ENCODE measurements at places on chromosomes 3 and 15.

- DNase-seq, result no peak
Measured at GRCh38 chr15:66066481-66066880, 187.1 kb downstream of the MEGF11 start.

- DNase-seq, result no peak
Measured at GRCh38 chr15:31447931-31448634, 121.4 kb downstream of the KLF13 start.

DNA sequence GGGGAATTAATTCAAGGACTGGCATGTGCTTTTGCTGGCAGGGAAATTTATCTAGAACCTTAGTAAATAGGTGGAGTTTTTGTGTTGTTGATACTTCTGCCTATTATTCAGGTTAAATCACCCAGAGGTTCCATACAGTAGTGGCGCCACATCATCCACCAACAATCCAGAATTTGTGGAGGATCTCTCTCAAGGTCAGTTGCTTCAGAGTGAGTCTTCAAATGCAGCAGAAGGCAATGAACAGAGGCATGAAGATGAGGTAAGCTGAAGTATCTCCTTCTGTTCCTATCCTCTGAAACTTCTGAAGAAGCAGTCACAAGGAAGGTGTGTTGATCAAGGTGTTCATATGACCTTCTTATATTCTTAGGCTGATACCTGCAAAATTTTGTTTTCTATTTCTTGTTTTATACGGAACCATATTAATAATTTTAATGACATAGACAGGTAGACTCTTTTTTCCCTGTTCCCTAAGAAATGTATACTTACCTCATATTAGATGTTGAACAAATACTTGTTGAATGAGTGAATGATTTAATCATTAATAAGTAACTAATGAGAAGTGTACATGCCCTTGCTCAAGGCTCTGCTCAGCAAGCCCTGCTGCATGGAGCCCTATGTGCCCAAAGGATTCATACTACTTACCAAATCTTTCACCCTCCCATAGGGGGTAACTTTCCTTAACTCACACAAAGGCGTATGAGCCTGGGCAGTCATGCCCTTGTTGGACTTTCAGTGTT, 43.6 kb downstream of the HMG20A start:
- DNase-seq, result no peak

DNA sequence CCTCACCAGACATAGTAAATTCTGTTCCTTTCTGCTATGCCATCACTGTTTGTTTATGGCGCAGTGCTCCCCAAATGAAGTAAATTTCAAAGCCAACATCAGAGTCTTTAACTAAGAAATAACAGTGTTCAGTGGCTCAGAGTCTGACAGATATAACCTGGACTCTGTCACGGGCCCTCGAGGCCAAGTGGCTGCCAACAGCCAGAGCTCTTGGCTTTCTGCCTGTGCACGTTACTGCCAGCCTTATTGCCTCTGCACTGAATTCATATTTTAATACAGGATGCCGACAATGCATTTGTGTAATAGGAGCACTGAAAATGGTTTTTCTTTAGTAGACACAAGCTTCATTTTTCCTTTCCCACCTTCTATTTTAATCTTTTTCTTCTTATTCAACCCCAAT, 219.9 kb downstream of the NLGN1 start:
- no peak for DNase-seq

DNA sequence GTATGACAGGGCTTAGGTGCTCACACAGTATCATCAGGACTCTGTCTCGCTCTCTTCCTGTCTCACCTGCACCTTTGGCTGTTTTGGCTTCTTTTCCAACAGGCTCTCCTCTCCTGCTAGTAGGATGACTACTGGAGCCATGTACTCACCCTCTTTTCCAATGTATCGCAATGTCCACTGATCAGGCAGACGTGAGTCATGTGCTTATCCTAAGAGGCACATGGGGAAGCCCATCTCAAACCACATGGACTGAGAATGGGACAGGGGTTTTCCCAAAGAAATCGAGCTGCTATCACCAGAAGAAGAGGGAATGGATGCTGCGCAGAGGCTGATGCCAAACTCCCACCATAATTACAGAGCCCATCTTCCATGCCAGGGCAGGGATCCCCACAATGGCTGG, 180.6 kb downstream of the IL5RA start:
- DNase-seq, result no peak

DNA sequence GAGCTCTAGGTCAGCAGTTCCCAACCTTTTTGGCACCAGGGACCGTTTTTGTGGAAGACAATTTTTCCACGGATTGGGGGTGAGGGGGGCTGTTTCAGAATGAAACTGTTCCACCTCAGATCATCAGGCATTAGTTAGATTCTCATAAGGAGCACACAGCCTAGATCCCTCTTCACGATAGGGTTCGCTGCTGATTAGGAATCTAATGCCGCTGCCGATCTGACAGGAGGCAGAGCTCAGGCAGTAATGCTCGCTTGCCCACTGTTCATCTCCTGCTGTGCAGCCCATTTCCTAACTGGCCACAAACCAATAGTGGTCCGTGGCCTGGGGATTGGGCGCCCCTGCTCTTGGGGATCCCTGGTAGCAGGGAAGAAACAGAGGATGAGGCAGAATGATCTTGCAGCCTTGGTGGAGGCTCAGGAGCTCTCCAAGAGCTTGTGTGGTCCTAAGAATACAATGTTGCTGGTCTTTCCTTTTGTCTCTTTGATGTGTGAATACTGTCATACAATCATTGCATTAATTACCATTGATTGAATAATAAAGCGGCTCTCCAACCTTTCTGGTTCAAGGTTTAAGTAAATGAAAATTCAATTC, 183.2 kb downstream of the FNDC3B start:
- DNase-seq, result no peak

DNA sequence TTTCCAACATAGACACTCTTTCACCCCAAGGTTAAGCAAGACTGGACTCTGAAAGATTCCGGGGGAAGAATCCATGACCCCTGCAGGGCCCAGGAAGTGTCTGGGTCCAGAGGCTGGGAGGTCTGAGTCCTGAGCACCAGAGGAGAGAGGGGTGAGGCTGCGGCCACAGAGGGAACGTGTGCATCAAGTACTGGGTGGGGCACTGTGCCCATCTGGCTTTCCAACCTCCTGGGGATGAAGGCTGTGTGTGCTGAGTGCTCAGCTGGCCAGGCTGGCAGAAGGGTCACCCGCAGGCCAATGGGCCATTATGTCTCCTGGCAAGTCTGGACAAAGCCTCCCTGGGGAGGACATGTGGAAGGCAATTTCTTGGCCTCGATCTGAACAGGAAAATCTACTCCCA, 3.3 kb downstream of the CHRNA3 start:
- DNase-seq, result no peak

DNA sequence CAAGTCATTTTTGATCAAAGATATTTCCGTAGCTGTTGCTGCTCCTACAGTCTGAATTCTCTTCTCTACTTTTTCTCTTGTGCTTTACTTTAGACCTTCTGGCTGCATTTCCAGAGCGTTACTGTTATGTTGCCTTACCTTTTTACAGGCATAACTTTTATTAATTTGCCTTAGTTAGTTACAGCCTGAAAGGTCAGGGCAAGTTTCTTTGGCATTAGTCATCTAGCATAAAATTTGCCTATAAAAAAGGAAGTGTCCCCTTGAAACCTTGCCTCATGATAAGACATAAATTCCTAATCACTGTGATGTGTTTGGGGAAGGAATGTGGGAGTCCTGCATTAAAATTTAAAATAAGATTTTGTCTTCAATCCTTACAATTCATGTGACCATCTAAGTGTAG, 618.5 kb downstream of the NR2F2 start:
- DNase-seq, result no peak

- DNase-seq, result no peak
Measured at GRCh38 chr3:71701251-71701762, 23.9 kb downstream of the EIF4E3 start.

- no peak for DNase-seq
Measured at GRCh38 chr3:85592256-85592655, 633.5 kb downstream of the CADM2 start.

DNA sequence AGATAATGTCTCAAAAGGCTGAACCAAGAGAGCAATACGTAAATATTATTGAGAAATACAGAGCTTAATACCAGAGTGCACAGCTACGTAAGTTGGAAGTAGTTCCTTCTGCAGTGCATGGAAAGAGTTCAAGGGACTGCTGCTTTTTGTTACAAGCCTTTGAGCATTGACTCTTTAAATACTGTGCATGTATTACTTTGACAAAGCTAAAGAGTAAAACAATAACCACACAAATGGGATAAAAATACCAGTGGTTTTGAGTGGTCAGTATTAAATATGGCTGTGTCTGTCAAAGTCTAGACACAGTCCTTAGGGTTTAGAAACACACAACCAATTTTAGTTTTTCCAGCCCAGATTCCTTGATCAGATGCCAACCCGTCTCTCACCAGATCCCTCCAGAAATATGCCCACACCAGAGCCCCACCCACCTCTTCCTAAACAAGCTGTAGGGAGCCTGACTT, 62.1 kb downstream of the SSR3 start:
- DNase-seq, result no peak

DNA sequence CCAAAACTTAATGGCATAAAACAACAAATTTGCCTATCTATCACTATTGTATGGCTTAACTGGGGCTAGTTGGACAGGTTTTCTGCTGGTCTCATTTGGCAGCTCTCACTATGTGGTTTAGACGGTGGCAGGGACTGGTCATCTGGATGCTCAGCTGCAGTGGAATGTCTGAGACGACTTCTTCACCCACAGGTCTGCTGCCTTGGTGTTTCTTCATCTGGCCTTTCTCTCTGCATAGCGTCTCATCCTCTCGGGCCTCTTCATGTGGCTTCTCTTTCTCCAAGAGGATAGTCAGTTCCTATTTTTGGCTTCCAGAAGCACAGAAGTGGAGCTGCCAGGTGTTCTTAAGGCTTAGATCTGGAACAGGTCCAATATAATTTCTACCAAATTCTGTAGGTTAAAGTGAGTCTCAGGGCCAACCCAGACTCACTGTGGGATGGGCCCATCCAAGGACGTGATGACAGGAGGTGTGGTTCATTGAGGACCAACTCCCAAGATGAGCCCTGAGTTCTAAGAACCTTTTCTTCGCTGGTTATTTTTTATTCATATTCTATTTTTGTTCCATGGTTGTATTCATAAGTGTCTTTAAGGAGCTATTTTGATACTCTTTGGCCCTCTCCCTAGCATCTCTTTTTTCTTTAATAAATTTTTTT, 18.6 kb downstream of the UBE2Q2 start:
- no peak for DNase-seq

GRCh38 chr3:151911462-151911861, 38.0 kb downstream of the SUCNR1 start:
- no peak for DNase-seq

DNA sequence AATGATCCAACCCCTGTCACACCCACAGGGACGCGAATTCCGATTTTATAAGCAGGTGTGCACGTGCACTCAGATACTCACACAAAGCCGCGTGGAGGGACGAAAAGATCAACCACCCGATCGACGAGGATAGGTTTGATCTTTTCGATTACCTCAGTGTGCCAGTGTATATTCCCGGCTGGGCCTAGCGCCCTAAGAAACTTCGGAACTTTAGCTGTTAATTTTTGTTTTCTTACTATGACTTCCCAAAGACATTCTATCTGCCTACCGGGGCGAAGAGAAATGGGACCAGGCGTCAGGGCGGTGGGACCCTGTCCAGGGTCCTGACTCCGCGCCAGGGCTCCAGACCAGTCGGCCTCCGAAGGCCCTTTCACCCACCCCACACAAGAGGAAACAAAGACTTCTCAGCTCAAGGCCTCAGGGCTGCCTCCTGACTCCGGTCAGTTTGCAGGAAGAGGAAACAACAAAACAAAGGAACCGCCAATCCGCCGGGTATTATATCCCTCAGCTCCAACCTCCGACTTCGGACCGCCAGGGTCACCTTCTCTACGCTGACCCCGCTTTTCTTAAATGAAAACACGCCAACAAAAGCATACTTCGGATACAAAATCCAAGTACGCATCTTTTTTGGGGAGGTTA, 6.8 kb downstream of the ONECUT1 start:
- DNase-seq, result peak; percentile 18

GRCh38 chr3:3237979-3238378, 58.5 kb upstream of the CRBN start:
- DNase-seq, result no peak

- no peak for DNase-seq
Measured at GRCh38 chr15:41921167-41921566, 27.3 kb upstream of the SPTBN5 start.

GRCh38 chr3:16332904-16333426, 68.0 kb downstream of the OXNAD1 start:
- no peak for DNase-seq

- no peak for DNase-seq
Measured at GRCh38 chr15:56052395-56053045, 59.1 kb upstream of the NEDD4 start.

DNA sequence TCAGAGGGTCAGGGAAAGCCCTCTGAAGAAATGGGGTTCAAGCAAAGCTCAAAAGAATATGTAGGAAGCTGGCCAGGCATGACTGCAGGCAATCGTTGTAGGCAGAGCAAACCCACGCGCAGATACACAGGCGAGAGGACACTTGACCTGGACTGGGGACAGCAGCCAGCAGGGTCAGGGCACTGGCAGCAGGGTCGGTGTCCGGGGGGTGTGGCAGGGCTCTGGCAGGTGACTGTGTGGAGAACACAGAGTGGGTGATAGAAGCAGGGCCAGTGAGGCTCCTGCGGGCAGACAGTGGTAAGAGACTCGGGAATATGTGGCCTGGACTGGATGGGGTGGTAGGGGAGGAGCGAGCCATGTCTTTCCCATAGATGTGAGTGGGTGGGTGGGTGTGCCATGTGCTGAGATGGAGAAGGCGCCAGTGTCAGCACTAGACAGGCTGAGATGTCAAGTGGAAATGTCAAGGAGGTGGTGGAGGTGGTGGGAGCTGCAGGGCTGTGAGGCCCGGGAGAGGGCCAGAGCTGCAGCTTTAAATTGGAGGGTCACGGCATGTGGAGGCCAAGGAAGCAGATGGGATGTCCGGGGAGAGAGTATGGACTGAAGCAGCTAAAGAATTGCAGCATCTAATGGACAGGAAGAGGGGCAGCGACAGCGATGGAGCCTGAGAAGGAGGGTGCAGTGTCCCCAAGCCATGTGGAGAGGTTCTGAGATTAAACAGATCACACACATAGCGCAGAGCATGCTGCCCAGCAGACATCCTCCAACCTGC, 13.4 kb downstream of the TMEM43 start:
- DNase-seq, result no peak

DNA sequence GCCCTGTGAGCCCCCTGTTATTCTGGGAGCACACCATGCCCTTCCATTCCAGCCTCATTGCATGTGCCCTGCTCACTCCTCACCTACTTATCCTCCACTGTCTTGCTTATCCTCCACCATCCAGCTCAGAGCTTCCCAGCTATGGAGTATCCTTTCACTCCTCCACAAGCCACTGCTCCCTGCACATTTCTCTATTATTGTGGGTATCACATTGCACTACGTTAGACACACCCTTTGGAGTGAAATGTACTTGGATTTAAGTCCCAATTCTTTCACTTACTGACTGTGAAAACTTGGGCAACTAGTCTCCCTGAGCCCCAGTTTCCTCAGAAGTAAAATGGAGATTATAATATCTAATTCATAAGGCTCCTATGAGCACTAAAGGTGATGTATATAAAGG, 4.3 kb downstream of the MASP1 start:
- no peak for DNase-seq

DNA sequence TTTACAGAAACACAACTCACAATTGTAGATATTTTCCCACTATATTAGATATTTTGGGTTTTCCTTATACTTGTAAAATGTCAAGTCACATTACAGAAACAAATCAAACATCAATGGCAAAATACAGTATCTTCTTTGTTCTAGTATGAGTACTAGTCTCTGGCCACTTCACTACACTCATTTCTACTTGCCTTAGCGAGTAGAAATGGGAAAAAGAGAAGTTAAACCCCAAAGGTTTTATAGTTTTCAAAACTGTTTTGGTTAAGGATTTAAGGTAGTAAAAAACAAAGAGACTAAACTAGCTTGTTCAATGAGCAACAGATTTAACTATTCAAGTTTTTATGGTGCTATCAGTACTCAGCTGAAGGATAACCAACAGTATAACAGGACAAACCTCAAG, 81.7 kb downstream of the BTD start:
- DNase-seq, result no peak
